NCI-H446 (cell line): ENCODE measurements at places on chromosomes 7 and 10.
A peak's percentile ranks its signal among the peaks of the same experiment; 100 is the strongest.

DNA sequence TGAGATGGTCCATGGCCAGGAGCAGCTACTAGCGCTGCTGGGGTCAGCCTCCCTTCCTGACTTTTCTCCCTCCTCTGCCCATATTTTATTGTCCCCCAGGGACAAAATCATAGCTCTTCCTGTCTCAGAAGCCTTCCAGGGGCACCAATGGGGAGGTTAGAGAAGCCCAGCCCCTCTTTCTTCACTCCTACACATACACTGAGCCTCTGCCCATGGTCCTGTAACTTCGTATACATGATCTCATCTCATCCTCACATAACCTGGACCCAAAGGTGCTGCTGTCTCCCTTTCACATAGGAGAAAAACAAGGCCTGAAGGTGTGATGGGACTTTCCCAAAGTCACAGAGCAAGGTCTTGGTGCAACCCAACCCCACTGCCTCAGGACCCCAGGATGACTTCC lies 2.5 kb downstream of the SRRM3 start:
- no peak for DNase-seq

- no peak for DNase-seq
Measured at GRCh38 chr10:31381766-31382316, 62.8 kb downstream of the ZEB1 start.

DNA sequence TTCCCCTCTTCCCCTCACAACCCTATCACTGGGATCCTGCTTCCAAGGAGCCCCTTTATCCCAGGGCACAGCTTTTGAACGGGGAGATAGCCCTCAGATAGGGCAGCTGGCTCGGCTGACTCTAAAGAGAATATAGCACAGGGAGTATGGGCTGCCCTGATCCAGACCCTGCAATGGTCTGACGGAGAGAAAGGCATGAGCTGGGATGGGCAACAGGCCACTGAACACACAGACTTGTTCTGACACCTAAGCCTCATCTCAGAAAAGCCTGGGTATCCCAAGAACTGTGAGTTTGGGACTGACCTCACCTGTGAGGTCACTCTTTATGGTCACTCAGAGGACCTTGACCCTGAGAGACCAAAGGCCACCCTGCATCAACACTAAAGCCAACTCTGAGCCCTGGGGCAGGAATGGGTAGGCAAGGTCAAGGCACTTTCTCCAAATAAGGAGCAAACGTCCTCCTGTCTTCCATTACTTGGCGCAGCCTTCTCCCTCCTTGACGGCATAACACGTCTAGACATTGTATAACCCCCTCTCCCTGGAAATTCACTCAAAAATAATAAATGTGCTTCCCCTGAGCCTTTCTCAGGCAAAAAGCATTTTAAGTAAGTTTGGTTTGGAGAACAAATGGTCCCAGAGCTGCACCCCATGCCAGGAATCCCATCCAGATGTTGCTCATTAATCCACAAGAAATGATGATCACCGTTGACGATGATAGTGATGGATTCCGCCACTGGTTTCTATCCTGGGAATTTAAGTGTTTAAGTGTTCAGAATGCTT lies 8.2 kb upstream of the LRRC18 start:
- DNase-seq = no peak

GRCh38 chr10:72834183-72834825 lies 59.2 kb upstream of the OIT3 start:
- DNase-seq = peak; percentile 21

DNA sequence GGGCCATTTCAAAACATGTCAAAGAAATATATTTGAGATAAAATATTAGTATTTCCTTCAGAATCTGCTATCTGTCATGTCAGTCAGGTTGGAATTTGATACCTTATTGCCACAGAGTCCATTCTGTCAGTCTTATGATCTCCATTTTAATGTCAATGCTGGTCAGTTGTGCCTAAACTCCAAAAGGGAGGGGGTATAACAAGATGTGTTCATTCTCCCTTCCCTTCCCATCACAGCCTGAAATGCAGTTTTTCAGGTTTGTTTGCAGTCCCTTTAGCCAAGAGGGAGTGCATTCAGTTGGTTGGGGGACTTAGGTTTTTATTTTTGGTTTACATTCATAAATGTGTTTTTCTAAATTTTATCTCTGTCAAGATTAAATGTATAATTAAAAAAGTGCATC lies 59.8 kb upstream of the INHBA start:
- no peak for DNase-seq

- DNase-seq = no peak
Measured at GRCh38 chr7:131595699-131596098, 39.3 kb upstream of the PODXL start.

GRCh38 chr10:3791974-3792633 lies 7.1 kb upstream of the KLF6 start:
- no peak for DNase-seq

- DNase-seq = no peak
Measured at GRCh38 chr10:92350411-92350810, 59.4 kb downstream of the MARCHF5 start.

GRCh38 chr7:40232242-40232893 lies 97.6 kb downstream of the SUGCT start:
- peak; percentile 51 for DNase-seq

DNA sequence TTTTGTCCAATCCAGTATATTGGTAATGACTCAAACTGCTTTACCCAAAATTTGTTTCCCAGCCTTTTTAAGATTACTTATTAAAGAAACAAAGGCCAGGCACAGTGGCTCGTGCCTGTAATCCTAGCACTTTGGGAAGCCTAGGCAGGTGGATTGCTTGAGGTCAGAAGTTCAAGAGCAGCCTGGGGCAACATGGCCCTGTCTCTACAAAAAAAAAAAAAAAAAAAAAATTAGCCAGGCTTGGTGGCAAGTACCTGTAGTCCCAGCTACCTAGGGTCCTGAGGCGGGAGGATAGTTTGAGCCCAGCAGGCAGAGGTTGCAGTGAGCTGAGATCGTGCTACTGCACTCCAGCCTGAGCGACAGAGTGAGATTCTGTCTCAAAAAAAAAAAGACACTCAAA lies 7.0 kb upstream of the ARHGAP12 start:
- no peak for DNase-seq

DNA sequence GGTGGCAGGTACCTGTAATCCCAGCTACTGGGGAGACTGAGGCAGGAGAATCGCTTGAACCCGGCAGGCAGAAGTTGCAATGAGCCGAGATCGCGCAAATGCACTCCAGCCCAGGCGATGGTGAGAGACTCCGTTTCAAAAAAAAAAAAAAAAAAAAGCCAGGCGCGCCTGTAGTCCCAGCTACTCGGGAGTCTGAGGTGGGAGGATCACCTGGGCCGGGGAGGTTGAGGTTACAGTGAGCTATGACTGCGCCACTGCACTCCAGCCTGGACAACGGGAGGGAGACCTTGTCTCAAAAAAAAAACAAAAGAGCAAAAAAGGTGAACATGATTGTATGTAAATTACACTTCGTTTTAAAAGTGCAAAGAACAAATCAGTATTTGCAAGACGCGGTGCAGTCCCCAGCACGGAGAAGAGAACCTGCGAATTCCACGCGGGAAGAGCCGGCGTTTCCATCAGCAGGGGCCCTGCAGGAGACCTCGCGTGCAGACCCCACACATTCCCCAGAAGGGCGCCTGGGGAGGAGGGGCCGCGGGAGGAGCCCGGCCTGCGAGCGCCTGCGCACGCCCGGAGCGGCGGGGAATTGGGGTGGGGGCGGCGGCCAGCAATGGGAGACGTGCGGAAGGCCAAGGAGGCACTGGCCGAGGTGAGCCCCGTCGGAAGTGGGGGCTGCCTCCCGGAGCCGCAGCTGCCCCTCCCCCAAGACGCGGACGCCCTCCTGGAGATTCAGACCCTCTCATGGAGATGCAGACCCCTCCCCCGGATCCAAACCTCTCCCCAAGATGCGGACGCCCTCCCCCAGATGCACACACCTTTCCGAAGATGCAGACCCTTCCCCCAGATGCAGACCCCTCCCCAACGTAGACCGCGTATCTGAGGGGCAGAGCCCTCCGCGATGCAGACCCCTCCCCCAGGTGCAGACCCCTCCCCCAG lies 16.7 kb upstream of the SUN1 start:
- DNase-seq = no peak

GRCh38 chr7:114835861-114836260 lies 86.0 kb upstream of the MDFIC start:
- DNase-seq = no peak

DNA sequence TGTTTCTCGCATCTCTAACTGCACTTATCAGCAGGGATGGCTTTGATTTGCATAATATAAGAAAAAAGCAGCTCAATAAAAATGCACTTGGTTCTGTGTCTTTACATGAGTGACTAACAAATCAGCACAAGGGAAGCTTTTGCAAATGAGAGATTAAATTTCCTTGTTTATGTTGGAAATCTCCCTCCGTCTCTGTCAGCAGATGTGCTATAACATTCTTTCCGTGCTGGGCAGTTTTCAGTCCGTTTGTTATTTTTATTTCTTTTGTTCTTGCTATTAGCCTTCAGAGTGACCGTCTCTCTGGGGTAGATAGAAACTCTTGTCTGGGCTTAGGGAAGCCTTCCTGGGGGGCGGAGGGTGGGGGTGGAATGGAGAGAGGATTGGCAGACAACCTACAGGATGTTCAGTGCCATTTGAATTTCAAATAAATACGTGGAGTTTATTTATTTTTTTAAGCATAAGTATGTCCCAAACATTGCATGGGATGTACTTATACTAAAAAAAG lies 96.0 kb downstream of the GATA3 start:
- no peak for DNase-seq

GRCh38 chr10:117988814-117989213 lies 57.9 kb downstream of the RAB11FIP2 start:
- DNase-seq = no peak

GRCh38 chr7:157003445-157003755 lies 7.1 kb downstream of the MNX1 start:
- no peak for DNase-seq

GRCh38 chr10:86298501-86299001 lies 68.0 kb downstream of the GRID1 start:
- no peak for DNase-seq

- DNase-seq = no peak
Measured at GRCh38 chr10:72007246-72007892, 43.2 kb downstream of the CHST3 start.

- DNase-seq = no peak
Measured at GRCh38 chr7:77833136-77833535, 34.6 kb downstream of the PHTF2 start.

GRCh38 chr7:26156451-26157420 lies 4.7 kb downstream of the NFE2L3 start:
- no peak for DNase-seq

- no peak for DNase-seq
Measured at GRCh38 chr10:78277314-78278057, 243.8 kb downstream of the RPS24 start.

GRCh38 chr10:75638752-75639151 lies 207.3 kb downstream of the LRMDA start:
- DNase-seq = no peak

DNA sequence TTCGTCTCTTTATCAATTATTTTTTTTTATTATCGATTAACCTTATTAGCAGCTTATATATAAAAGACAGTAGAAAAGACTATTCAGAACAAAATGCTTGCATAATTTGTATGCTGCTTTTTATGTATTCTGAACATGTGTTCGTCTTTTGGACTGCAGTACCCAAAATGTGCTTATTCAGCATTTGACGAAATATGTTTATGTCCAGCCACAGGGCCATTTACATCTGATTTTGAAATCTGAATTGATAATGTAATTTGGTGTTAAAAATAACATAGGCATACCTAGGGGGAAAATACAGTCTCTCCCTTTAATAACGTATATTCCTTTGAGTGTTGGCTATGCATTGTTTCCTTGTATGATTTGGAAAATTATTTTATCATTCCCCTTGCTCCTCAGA lies 386.0 kb downstream of the EXOC4 start:
- no peak for DNase-seq

- no peak for DNase-seq
Measured at GRCh38 chr7:156979711-156980110, 30.2 kb downstream of the NOM1 start.

GRCh38 chr7:157389951-157390730 lies 53.3 kb downstream of the DNAJB6 start:
- DNase-seq = no peak

GRCh38 chr7:70728872-70729552 lies 402.9 kb upstream of the GALNT17 start:
- no peak for DNase-seq

- DNase-seq = no peak
Measured at GRCh38 chr10:63700631-63701156, 179.5 kb downstream of the REEP3 start.

GRCh38 chr10:37976880-37977203 lies 395 bp upstream of the ZNF25 start:
- no peak for DNase-seq

DNA sequence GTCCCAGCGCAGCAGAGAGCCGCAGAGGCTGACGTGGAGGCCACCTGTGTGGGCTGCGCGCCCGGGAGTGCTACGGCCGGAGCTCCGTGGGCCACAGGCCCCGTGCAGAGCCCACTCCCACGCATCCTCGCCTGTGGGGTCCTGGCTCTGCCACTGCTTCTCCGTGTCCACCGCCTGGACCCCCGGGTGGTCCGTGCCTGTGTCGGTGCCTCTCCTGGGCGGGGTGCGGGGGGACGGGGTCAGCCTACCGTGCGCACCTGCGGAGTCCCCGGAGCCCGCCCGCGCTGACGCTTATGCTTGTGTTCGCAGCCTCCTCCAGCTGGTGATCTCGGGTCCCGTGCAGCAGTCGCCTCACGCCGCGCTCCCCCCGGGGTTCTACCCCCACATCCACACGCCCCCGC lies 7.8 kb upstream of the ZNF853 start:
- DNase-seq = no peak

DNA sequence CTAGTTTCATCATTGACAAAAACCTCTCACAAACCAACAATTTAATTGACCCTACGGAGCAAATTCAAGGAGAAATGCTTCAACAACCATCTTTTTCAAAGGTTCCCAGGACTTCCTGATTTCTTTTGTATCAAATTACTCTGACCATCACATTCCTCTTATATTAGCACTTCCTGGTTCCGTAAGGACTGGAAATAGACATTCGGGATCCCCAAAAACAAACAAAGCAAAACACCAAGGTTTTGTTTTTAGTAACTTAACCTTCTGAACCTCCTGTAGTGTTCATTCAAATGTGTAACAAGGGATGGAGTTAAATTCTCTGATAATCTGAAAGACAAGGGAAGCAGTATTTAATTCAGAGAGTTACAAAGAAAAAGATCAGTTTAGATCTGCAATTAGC lies 387.6 kb upstream of the NRP1 start:
- no peak for DNase-seq

DNA sequence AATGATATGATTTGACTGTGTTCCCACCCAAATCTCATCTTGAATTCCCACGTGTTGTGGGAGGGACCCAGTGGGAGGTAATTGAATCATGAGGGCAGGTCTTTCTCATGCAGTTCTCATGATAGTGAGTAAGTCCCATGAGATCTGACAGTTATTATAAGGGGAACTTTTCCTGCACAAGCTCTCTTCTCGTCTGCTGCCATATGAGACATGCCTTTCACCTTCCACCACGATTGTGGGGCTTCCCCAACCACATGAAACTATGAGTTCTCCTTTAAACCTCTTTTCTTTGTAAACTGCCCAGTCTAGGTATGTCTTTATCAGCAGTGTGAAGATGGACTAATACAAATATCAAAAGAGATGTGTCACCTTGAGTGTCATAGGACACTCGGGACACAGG lies 502.7 kb upstream of the PODXL start:
- no peak for DNase-seq

- DNase-seq = no peak
Measured at GRCh38 chr10:74824184-74824899, 2.1 kb upstream of the KAT6B start.

- no peak for DNase-seq
Measured at GRCh38 chr7:28630350-28630749, 218.0 kb downstream of the CREB5 start.

- DNase-seq = no peak
Measured at GRCh38 chr10:70784016-70784415, 1.2 kb downstream of the TBATA start.
